ENCODE measurements at places on chromosomes 13 and 19. TPM values are rescaled to one million over a fixed set of nuclear protein-coding genes. Genes with fewer than 3 reads are reported as not detected.

The ZNF304 gene
- 9.9 TPM for total RNA-seq

The PEPD gene
- 77.0 TPM for total RNA-seq

The TJP3 gene
- total RNA-seq, result 0.12 TPM

The OR10H1 gene
- total RNA-seq, result not detected

The FBL gene
- 284 TPM for total RNA-seq

All from uterine smooth muscle cell (primary cell).